ENCODE measurements at places on chromosomes 3 and 15. TPM values are rescaled to one million over a fixed set of nuclear protein-coding genes. Genes with fewer than 3 reads are reported as not detected.

ITIH1 gene
- total RNA-seq = not detected

DNA sequence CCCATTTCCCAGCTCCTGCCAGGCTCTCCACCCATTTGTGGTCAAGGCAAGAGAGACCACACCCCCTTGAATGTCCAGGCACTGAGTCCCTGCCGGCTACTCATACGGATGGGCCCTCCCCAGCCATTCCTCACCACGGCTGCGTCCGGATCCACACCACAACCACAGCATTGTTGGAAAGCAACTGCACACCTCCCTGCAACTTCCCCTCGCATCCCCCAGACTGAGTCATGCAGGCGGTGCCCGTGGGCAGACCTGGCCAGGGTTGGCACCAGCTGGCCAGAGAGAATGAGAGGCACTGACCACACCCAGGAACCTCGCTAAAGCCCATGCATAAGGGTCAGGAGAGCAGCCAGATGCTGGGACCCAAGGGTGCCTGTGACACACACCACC lies 30.5 kb downstream of the LOXL1 start:
- peak; percentile 94 for DNase-seq
- H3K4me1 ChIP-seq = peaks cover 56% of the 10 kb centered on the region
- peak overlapping the region; percentile 87 for H3K27ac ChIP-seq
- peaks cover 12% of the 10 kb centered on the region for H3K27me3 ChIP-seq
- peaks cover 7% of the 10 kb centered on the region for H3K36me3 ChIP-seq

DNA sequence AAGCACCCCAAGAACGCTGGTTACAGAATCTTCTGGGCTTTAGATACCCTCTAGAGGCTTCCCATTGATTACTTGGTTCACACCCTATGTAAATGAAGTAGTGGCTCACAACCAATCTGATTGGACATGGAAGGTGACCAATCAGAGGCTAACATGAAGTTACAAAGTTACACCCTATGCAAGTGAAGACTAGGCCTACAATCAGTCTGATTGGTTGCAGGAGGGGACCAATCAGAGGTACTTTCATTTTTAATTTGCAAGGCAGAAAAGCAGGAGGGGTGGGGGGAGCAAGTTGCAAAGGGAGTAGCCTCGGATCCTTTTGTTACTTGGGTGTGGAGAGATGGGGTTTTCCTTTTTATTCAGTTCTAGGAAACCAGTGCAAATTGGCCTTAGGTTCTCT lies 11.1 kb upstream of the RTP2 start:
- H3K27me3 ChIP-seq = peaks cover 3% of the 10 kb centered on the region
- no peak overlapping the region for H3K27ac ChIP-seq
- H3K4me1 ChIP-seq = peaks cover 26% of the 10 kb centered on the region
- H3K4me3 ChIP-seq = peak overlapping the region; percentile 4

DNA sequence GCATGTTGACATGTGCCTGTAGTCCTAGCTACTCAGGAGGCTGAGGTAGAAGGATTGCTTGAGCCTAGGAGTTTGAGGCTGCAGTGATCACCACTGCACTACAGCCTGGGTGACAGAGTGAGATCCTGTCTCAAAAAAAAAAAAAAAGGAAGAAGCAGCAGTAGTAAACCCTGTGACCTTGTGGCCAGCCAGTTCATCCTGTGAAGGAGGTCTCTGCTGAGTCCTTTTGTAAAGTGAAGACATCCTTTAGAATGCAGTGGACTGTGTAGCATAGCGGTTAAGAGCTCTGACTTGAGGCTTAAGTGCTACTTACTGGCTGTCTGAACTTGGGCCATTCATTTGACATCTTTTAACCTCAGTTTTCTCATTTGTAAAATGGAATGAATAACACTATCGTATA lies 8.3 kb downstream of the EXOSC7 start:
- H3K4me1 ChIP-seq = peaks cover 51% of the 10 kb centered on the region
- no peaks in the 10 kb centered on the region for H3K27me3 ChIP-seq
- H3K36me3 ChIP-seq = peaks cover 15% of the 10 kb centered on the region
- no peak overlapping the region for H3K27ac ChIP-seq
- no peak overlapping the region for H3K4me3 ChIP-seq

- DNase-seq = no peak
- no peak overlapping the region for H3K4me3 ChIP-seq
- H3K4me1 ChIP-seq = peaks cover 9% of the 10 kb centered on the region
- H3K36me3 ChIP-seq = no peaks in the 10 kb centered on the region
- no peaks in the 10 kb centered on the region for H3K27me3 ChIP-seq
Measured at GRCh38 chr3:59796456-59796855, 746.6 kb upstream of the CFAP20DC start.

ANXA2 gene
- 4,557 TPM for total RNA-seq

- no peaks in the 10 kb centered on the region for H3K27me3 ChIP-seq
- DNase-seq = no peak
- no peak overlapping the region for H3K27ac ChIP-seq
- no peaks in the 10 kb centered on the region for H3K36me3 ChIP-seq
- H3K4me3 ChIP-seq = no peak overlapping the region
- H3K4me1 ChIP-seq = no peaks in the 10 kb centered on the region
Measured at GRCh38 chr15:91338766-91339165, 238.7 kb downstream of the SV2B start.

- no peak overlapping the region for H3K27ac ChIP-seq
- H3K36me3 ChIP-seq = no peaks in the 10 kb centered on the region
- DNase-seq = no peak
- peaks cover 99% of the 10 kb centered on the region for H3K4me1 ChIP-seq
- H3K4me3 ChIP-seq = no peak overlapping the region
Measured at GRCh38 chr15:87873516-87873915, 383.0 kb downstream of the NTRK3 start.

DNA sequence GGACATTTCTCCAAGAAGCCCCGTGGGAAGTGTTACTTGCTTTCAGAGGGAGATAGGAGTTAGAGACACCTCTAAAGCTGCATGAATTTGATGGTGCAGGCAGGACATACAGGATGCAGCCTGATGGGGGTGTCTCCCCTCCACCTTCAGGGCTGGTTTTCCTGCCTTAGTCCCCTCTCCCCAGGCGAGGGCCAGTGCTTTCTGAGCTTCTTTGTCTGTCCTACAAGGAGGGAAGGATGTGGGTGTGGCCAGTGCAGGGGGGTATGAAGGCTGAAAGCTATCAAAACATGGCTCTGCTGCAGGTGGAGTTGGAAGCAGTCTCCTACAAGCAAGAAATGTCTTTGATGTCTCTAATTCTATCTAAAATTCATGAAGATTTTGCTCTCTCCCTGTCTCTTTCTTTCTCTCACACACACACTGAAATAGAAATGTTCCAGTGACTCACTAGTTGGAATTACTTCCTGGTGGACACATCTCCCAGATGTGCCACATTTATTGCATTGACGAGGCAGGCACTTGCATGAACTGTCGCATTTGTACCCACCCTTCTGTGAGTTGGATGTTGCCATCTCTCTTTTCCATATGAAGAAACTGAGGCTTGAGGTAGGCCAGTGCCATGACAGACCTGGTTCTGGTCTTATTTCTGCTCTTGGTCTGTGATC lies 13.9 kb upstream of the PODXL2 start:
- H3K4me3 ChIP-seq = peak overlapping the region; percentile 37
- H3K36me3 ChIP-seq = peaks cover 23% of the 10 kb centered on the region
- peaks cover 4% of the 10 kb centered on the region for H3K27me3 ChIP-seq
- DNase-seq = peak; percentile 23
- H3K27ac ChIP-seq = peak overlapping the region; percentile 66
- peaks cover 57% of the 10 kb centered on the region for H3K4me1 ChIP-seq

SLC2A2 gene
- total RNA-seq = not detected

DNA sequence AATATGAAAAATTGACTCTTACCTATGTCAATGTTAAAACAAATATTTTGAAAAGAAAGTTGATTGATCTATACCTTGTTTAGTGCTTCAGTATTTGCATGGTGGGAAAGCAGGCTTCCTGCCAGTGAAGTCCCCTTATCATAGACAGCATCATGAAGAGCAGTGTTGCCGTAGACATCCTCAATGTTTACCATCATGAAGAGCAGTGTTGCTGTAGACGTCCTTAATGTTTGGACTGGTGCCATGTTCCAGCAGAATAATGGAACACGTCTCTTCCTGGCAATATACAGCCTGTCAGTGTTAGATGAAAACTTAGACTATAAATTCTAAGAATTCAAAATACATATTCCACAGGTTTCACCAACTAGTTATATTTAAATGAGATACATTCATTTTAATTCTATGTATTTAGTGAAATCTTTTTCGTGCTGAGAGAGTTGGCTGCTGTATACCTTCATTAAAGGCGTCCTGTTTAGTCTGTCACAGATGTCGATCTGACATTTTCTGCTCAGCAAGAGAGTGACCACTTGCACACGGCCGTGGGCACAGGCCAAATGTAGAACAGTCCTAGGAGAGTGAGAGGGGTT lies 116.8 kb downstream of the LMLN start:
- no peak for DNase-seq
- H3K4me3 ChIP-seq = no peak overlapping the region
- H3K36me3 ChIP-seq = no peaks in the 10 kb centered on the region
- no peak overlapping the region for H3K27ac ChIP-seq
- H3K4me1 ChIP-seq = peaks cover 4% of the 10 kb centered on the region

CHRNA5 gene
- 1.4 TPM for total RNA-seq

Data from HFFc6 (cell line).